Posterior cingulate gyrus (tissue), 11 donors: ENCODE measurements at places on chromosomes 2 and 18.

DNA sequence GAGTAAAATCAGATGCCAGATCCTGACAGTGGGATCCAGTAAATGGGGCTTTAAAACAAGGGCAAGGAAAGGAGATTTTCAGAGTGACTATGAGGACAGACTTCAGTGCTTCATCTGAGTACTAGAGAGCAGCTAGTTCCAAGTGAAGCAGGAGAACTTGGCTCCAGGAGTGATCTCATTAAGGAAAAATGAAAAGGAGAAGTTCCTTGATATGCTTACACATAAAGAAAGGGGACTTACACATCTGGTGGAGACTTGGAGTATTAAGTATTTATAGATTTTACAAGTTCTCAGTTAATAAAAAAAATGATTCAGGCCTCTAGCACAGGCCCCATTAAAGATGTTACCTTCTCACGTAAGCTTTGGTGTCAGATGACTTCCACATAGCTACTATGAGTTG lies 105.8 kb downstream of the ICOS start:
- DNase-seq = no peak

DNA sequence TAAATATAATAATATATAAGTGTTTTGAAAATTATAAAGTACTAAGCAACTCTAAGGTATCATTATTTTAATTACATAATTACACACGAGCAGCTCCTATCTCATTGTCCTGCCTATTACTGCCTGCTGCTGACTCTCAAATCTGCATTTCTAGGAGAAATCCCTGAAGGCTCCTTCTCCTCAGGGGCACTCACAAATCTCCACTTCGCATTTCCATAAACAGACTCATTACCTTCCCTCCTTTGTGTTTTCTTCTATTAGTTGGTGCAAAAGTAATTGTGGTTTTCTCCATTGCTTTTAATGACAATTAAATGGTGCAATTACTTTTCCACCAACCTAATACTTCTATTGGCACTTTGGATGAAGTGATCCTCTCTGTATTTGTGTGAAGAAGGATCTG lies 135.0 kb upstream of the HNMT start:
- DNase-seq = no peak

DNA sequence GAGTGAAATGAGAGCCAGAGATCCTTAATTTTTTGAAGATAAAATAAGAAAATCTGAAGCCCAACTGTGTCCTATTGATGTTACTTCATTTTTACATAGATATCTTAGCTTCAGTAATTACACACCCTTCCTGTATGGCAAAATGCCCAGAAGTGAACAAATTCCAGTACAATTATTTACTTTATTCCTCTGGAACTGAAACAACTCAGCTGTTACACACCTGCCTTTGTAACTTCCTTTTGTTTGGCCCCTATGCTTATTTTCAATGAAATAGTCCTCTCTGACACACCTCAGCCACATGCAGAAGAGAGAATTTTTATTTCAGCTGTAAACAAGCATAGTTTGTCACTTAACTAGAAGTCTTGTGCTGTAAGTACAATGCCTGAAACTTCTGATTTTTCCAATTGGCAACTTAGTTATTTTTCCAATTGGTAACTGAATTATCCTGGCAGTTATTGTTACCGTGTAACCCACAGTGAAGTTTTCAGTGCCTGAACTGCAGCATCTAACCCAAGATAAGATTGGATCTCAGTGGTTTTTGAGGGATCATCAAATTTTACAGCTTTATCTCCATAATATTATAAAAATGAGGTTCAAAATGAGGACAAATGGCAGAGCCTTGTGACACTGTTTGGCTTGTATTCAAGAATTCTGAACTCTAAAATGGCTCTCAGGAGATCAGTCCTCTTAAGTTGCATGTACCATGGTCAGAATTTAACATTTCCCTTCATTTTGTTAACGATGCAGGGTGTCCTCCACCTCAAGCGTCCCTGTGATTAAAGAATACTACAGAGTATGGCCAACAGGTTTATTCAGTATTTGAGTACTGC lies 82.6 kb downstream of the PKP4 start:
- no peak for DNase-seq

GRCh38 chr18:12015416-12016062 lies 34.2 kb downstream of the IMPA2 start:
- peak; percentile 37 for DNase-seq

DNA sequence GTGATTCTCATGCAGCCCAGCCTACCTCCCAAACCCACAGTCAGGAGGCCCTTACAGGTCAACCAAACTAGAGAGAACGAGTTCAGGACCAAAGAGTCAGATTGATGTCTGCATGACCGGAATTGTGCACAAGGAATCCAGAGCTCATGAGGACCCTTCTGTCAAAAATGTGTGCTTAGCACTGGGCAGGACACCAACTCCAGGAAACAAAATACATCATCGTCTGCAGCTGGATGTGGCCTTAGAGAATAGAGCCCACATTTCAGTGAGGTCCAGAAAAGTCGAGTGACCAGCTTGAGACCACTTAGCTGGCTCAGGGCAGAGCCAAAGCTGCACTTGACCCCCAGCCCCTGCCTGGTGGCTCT lies 3.2 kb downstream of the TNS1 start:
- no peak for DNase-seq

DNA sequence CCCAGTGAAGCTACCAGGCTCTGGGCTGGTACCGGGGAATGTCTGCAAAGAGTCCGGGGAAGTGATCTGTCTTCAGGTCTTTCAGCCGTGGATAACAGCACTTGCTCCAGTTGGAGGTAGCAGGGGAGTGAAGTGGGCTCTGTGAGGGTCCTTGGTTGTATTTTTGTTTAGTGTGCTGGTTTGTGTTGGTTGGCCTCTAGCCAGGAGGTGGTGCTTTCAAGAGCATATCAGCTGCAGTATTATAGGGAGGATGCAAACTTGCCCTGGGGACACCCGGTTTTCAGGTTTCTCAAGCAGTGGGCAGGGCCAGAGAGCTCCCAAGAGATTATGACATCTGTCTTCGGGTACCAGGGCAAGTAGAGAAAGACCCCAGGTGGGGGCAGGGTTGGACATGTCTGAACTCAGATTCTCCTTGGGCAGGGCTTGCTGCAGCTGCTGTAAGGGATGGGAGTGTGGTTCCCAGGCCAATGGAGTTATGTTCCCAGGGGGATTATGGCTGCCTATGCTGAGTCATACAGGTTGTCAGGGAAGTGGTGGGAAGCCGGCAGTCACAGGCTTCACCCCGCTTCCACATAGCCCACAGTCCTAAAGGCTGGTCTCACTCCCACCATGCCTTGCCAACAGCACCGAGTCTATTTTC lies 34.4 kb downstream of the ACAA2 start:
- no peak for DNase-seq

DNA sequence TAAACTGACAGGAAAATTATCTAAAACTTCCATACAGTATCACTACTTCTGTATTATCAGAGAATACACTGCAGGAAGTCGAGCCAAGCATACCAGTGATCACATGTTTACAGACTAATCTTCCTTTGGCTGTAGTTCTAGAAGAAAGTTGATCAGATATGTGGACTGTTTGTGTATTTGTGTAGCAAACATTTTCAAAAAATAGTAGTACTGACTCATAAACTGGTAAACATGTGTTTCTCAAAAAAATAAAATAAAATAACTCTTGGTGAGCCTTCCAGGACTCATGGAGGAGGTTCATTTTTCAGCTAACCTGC lies 148.9 kb upstream of the SLC39A10 start:
- DNase-seq = no peak

DNA sequence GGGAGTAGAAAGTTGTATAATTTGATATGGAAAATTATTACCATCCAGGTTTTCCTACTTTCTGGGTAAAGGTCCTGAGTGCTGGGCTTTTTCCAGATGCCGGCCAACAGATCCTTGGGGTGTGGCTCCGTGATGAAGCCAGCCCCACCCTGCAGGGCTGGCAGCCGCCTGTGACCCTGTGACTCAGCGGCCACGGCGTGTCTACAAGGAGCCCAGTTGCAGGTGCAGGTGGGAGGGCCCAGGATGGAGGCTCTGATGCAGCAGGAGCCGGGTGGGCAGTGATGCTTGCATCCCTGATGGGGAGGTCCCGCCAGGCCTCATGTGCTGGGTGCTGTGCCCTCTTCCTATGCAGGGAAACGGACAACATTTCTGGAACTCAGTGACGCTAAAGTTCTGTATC lies 96.0 kb upstream of the ALKAL2 start:
- no peak for DNase-seq

DNA sequence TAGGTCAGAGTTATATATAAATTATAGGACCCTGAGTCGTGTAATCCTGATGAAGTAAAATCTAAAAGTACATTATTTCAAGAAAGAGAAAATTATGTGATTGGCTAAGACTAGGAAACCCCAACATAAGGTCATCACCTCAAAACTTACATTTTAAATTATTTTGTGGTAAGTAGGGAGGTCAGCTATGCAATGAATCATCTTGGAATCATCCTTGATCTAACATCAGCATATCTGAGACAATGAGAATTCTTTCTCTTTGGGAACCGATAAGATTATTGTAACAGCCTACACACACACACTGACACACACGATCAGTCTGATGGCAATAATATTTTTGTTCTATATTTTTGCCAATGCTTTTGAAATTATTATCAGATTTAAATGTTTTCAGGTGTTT lies 904.8 kb upstream of the CHAC2 start:
- DNase-seq = no peak

DNA sequence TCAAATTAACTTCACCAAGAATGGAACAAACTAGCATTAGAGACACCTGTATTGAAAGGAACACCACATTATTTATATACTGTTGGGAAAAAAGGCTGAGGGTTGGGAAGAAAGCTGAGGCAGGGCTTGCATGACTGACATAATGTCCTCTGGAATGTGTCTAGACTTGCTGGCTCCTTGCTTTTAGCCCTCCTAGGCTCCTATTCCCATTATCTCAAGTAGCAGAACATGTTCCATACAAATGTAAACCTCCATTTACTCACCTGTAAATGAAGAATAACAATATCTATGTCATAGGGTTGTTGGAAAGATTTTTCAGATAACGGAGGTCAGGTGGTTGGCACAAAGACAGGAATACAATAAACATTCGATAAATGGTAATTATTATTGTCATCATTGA lies 976 bp upstream of the ACADL start:
- no peak for DNase-seq

DNA sequence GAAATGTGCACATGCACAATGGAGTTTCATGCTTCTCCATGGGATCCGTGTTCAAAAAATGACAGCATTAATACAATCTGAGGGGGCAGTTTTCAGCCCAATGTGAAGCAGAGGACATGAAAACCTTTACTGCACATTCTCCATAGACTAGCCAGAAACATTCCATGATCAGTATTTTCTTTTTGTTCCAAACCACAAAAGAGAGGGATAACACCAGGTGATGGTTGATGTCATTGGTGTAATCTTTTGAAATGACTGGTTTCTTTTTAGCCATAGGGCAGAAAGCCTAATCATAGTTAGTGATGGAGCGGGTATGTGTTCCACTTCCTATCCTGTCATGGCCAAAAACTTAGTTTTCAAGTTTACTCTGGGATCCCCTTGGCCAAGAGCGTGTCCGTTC lies 1.8 kb upstream of the KYNU start:
- DNase-seq = no peak

DNA sequence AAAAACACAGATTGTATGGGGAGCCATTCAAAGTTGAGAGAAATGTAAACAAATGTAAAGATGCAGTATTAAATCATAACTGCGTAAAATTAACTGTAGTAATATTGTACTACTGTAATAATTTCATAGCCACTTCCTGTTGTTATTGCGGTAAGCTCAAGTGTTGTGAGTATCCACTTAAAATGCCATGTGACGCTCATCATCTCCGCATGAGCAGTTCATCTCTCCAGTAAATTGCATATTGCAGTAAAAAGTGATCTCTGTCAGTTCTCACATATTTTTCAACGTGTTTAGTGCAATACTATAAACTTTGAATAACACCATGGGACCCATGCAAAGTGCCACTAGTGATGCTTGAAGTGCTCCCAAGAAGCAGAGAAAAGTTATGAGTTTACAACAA lies 41.8 kb upstream of the SP3 start:
- DNase-seq = no peak

GRCh38 chr18:26406324-26406723 lies 142.0 kb downstream of the KCTD1 start:
- no peak for DNase-seq

GRCh38 chr2:9229470-9229820 lies 22.8 kb downstream of the ASAP2 start:
- DNase-seq = no peak

DNA sequence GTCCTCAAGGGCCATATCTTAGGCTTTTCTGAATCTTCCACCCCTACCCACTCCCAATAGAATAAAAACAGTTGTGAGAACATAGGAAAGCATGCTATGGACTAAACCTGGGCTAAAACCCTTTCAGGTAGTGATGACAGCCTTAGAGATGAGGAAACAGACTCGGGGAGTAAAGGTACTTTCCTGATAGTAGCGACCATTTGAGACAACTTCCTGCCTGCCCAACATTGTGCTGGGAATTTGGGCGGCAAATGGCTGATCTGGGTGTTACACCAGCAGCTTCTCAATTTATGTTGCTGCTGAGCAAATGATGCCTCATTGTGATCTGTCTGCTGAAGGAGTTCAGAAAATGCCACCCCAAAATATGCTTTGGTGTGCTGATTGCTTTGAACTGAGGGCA lies 66.6 kb downstream of the TMEM17 start:
- no peak for DNase-seq

- no peak for DNase-seq
These were observed 25.9 kb downstream of the GCG start for GRCh38 chr2:162126111-162126519.

GRCh38 chr2:121832412-121833357 lies 77.2 kb downstream of the TSN start:
- no peak for DNase-seq

- DNase-seq = no peak
These were observed 40.2 kb upstream of the LYPD6B start for GRCh38 chr2:148998165-148998830.

GRCh38 chr2:199818026-199818425 lies 33.0 kb downstream of the FTCDNL1 start:
- no peak for DNase-seq

DNA sequence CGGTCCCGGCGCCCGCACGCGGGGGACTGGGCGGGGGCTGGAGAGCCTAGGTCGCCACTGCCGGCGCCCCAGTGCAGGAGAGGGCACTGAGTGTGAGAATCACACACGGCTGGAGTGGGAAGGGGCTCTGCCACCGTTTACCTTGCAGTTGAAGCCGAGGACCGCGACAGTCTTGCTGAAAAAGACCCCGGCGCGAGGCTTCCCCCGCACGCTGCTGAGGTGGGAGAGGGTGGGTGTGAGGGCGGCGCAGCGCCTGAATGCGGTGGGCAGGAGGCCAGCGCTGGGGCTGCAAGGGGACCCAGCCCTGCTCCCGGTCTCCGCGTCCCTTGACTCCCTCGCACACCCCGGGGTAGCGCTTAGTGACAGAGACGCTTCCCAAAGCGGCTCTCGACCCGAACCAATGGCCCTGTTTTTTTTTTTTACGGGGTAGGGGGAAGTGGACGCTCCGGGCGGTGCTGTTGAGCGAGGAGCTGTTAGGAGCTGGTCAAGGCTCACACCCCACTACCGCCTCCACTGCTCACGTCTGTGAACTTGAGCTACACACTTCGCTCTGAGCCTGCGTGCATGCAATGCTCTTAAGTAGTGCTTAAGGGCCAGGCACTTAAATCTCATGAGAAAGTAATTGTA lies 794 bp downstream of the NOTO start:
- DNase-seq = no peak
